ENCODE measurements at places on chromosomes 4 and X.

GRCh38 chr4:2867758-2868491 lies 24.3 kb downstream of the ADD1 start:
- DNase-seq, result no peak

- DNase-seq, result no peak
These were observed 263.5 kb upstream of the DKK2 start for GRCh38 chr4:107299646-107300045.

GRCh38 chr4:128364565-128364964 lies 77.0 kb upstream of the PGRMC2 start:
- no peak for DNase-seq

DNA sequence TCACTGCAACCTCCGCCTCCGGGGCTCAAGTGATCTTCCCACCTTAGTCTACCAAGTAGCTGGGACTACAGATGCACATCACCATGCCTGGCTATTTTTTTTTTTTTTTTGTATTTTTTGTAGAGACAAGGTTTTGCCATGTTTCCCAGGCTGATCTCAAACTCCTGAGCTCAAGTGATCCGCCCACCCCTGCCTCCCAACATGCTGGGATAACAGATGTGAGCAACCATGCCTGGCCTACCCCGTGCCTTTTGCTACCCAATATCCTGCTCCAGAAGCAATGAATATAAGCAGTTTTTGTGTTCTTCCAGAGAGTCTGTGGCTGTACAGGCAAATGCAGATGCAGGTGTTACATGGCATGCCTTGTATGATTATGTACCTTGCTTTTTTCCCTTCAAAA lies 50.5 kb downstream of the TBC1D14 start:
- DNase-seq, result no peak

DNA sequence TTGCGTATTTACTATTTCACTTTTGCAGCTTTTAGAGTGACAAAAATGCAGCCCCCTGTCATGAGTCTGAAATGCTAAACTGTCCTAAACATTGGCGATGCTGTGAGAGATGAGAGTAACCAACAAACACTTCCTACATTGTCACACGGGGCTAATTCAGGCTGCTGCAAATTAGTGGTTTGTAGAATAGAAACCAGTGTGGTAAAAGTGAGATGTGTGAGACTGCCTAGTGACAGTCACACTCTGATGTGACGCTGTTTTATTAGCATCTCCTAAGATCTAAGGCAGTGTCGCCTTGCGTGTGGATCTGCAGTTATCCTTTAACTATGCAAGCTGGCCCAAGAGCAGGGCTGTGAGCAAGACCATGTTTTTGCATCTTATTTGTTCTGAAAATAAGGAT lies 800.2 kb upstream of the TENM3 start:
- DNase-seq, result no peak

DNA sequence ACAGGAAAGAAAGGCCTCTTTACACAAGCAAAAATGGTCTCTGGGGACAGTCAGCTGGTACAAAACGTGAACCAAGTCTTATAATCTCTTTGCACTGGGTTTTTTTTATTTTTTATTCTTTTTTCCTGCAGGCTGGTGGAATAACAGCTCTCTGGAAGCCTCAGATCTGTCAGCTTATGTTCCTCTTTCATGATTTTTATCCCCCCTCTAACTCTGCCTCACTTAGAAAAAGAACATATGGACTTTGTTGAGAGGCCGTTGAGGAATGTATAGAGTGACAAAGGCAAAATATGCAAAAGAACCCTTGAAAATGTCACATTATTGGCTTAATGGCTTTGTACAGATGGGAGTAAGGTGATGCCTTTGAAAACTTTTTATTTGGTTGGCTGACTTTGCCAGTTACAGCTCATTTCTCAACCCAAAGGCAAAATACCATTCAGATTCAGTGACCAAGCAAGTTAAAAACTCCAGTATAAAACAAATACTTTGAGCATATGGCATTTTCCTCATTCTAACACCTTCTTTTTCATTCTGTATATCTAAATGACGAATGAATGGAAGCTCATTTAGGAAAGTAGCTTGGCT lies 111.1 kb downstream of the RNF150 start:
- no peak for DNase-seq

GRCh38 chr4:40750461-40751258 lies 905 bp downstream of the NSUN7 start:
- no peak for DNase-seq

DNA sequence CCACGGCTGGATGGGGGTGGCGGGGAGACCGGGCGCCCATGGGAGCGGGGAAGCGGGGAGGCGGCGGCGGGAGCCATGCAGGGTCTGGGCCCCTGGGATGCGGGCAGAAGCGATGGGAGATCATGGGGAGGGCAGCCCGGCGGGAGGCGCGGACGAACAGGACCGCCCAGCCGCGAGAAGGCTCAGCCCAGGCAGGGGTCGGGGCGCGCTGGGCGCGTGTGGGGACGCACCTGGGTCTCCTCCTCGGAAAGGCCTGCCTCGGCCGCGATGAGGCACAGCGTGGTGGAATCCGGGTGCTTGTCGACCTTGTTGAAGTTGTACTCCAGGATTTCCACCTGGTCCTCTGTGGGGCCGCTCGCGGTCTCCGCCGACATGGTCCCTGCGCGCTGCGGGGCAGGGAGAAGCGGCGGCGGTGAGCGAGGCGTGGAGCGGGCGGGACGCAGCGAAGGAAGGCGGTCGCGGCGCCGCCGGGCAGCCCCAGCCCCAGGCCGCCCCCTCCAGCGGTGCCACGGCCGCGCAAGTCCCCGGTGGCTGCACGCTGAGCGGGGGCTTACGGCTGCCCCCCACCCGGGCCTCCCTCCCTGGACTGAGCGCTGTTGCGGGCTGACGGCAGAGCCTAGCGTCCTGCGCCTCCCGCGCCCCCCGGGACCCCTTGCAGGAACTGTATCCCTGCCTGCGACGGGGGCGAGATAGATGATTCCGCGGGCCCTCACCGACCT lies 25.3 kb downstream of the HOPX start:
- DNase-seq, result no peak

GRCh38 chr4:177667687-177668086 lies 225.4 kb upstream of the AGA start:
- no peak for DNase-seq

DNA sequence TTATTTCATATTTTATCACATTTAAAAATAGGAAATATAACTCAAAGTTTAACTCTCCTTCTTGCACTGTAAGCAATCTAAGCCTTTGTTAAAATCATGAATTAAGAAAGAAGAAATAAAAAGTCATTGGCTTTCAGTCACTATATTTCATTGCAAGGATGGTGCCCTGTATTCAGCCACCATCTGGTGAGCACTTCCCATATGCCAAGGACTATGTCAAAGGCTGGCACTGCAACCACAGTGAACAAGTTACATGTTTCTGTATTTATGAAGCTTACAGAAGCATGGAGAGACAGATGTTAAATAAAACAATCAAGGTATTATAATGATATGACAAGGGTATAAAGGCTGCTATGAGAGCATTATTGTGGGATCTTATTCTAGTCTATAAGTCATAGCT lies 68.6 kb downstream of the PRKG2 start:
- no peak for DNase-seq

DNA sequence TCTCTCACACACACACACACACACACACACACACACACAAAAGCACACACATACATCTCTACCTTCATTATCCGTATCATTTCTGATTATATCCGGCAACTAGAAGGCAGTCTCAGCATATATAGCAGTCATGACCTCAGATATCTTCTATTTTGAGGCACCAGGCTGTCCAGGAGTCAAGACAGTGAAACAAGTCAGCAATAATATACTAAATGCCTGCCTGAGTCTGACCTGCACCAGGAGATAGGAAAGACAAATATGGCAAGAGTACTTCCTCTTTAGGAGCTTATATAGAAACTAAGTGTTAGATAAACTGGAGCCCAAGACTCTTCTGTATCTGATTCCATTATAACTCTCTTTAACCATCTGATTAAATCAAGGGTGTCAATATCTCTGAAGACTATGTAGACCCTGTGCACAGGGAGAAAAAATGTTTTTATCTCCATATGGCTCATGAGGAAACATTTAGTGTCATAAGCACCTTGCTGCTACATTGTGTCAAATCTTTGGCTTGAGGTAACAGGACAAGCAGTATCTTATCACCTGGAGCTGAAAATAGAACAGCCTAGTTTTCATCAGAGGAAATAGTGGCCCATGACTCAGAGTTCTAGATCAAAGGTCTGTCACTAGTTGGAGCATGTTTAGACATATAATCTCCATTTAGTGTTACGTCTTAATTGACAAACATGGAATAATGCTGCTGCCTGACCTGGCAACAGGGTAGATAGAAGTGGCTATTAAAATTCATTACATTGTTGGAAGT lies 27.0 kb upstream of the FAM47B start:
- no peak for DNase-seq

- DNase-seq, result no peak
These were observed 109.4 kb upstream of the GPRIN3 start for GRCh38 chr4:89416960-89417359.

GRCh38 chrX:137479386-137479785 lies 86.5 kb upstream of the ZIC3 start:
- no peak for DNase-seq

GRCh38 chrX:136528645-136529315 lies 3.2 kb upstream of the VGLL1 start:
- no peak for DNase-seq

- no peak for DNase-seq
These were observed 289.7 kb downstream of the STK32B start for GRCh38 chr4:5340991-5341451.

DNA sequence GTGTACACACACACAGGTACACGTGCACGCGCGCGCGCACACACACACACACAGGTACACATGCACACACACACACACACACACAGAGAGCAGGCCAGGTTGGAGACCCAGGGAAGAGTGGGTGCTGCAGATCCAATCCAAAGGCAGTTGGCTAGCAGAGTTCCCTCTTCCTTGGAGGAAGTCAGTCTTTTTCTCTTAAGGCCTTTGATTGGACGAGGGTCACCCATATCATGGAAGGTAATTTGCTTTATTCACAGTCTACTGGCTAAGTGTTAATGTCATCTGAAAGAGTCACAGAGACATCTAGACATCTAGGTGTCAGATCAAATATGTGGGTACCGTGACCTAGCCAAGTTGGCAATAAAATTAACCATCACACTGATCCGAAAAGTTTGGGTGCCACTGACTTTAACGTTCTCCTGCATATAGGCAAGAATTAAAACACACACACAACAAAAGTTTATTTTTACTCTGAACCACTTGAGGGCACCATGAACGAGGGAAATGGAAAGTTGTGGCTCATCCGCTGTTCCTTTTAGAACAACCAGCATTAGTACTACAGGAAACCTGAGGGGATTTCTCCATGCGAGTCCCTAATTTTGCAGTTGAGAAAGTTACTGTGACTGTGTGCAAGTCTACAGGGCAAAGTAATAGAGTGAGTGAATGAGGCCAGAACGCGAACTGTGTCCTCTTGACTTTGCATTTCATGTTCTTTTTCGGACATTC lies 66.0 kb upstream of the STOX2 start:
- no peak for DNase-seq

- DNase-seq, result no peak
These were observed 102.5 kb downstream of the CFAP299 start for GRCh38 chr4:80438016-80438415.

GRCh38 chr4:54066088-54066415 lies 1.6 kb upstream of the CHIC2 start:
- DNase-seq, result no peak

DNA sequence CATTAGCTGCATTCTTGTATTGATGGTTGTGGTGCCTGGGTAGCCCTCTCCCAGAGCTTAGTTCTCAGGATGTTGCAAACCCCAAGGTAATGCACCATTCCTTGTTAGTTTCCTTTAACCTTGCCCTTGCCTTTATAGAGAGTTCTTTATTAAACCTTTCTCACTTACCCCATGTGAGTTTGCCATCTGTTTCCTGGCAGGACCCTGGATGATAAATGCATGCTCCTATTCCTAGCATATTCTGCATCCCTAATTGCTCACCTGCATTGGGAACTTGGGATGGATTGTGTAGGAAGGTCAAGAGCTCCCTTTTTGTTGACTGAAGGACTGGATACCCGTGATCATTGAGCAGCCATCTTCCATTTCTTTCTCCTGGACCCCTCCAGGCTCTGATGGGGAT lies 59.9 kb upstream of the AP1S2 start:
- DNase-seq, result no peak

GRCh38 chrX:72105436-72105835 lies 26.3 kb downstream of the RTL5 start:
- no peak for DNase-seq

DNA sequence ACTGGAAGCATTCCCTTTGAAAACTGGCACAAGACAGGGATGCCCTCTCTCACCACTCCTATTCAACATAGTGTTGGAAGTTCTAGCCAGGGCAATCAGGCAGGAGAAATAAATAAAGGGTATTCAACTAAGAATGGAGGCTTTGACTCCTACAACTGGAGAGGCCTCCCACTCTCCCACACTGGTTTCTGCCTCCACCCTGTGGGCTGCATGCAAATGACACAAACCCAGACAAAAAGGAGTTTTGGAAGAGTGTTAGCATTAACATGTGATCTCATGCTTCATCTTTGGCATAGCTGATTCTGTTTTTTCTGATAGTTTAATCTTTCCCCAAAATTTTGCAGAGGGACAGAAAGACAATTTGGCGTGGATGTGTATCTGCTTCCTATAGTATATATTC lies 80.8 kb upstream of the IQCM start:
- no peak for DNase-seq

DNA sequence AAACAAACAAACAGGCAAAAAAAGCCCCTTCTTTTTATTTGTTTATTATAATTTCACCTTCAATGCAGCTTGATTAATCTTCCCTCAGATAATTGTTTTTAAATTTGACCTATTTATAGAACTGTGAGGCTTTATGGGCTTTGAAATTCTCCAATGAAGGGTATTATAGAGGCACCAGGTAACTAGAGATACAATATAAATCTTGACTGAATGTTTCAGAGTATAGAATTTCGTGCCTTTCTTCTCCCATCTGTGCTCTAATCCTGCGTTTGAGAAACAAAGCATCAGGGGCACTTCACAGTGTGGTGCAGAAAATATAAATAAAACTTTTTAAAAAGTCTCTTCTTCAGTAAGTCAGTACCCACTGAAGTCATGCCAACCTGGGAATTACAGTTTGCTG lies 120.9 kb downstream of the ANKRD50 start:
- no peak for DNase-seq

GRCh38 chr4:138329506-138330070 lies 87.4 kb upstream of the SLC7A11 start:
- no peak for DNase-seq

- no peak for DNase-seq
These were observed 902.5 kb downstream of the FAM133A start for GRCh38 chrX:94576367-94577004.

DNA sequence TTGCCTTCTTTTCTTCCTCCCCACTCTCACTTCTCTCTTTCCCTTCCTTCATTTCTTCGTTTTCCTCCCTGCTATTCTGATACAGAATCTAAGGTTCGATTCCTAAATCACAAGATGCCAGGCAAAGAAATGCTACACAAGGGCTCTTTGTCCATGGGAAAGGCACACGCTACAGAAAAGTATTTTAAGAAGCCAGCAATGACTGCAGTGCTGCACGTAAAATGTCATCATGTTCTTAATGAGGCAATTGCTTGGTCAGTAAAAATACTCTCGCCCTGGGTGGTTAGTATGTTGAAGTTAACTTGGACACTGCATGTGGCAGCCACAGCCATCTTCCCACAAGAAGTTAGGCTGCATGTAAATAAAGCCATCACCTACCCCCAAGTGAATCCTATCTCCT lies 178.4 kb downstream of the DHX15 start:
- no peak for DNase-seq

- DNase-seq, result no peak
These were observed 1328.3 kb downstream of the C4orf33 start for GRCh38 chr4:130424211-130424610.
